Thoracic aorta (tissue), 2 donors: ENCODE measurements at places on chromosomes 3 and 15.

DNA sequence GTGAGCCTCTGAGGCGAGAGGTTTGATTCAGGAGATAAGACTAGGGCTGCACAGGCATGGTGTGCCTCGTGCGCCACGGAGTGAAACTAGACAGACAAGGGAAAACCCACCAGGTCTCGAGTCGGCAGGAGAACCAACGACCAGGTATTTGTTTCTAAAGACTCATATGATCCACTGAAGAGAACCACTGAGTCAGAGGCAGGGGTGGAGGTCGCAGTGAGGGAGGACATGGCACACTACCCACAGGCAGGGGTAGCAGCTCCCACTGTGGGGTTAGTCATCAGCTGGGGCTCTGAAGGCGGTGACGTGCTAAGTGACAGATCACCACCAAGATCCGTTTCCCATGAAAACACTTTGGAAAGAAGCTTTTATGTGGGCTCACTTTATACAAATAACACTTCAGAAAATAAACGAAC, 45.7 kb downstream of the CHSY1 start:
- no peak for DNase-seq

- no peak for DNase-seq
Measured at GRCh38 chr3:196156160-196156559, 55.0 kb downstream of the ZDHHC19 start.

GRCh38 chr3:72174040-72174439, 389.1 kb upstream of the PROK2 start:
- no peak for DNase-seq

DNA sequence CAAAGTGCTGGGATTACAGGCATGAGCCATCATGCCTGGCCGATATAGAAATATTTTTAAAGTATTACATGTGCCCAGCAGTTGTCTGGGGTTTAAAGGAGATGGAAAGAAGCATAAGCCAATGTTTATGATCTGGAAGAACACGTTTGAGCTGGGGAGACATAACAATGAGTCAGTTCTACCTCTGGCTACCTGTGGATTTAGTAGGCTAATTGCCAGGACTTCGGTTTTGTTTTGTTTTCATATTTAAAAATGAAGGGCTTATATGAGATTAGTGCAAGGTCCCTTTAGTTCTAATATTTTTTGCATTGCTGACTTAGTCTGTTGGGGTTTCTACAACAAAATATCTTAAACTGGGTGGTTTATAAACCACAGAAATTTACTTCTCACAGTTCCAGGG, 22.9 kb upstream of the TNFSF10 start:
- DNase-seq: no peak

GRCh38 chr3:169780742-169781141, 7.5 kb downstream of the MYNN start:
- DNase-seq: no peak

DNA sequence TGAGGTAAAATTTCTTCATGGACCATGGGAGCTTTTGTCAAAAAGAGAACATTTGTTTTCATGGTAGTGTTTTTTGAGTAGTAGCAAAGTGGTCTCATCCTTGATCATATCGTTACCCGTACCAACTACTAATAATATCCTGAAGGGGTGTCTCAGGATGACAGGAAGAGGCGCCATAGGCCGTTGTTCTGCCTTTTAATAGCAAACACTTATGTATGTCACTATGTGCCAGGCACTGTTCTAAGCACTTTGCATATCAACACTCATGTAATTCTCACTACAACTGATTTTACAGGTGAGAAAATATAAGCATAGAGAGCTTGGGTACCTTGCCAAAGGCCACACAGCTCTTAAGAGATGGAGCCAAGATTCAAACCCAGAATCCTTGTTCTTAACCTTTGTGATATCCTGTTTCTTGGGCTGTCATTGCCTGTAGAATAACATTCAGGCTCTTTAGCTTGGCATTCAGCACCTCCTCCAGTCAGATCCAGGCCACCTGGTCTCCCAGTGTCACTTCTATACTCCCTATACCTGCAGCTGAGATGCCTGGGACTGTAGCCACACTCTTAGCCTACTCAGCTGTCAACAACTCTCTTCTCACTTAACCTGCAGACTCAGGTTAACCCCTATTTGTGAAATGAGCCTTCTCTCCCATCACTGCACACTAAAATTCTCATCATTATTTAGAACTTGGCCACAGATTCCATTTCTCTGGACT, 113.7 kb downstream of the USP13 start:
- no peak for DNase-seq

GRCh38 chr3:112092496-112093179, 6.4 kb downstream of the C3orf52 start:
- DNase-seq: no peak

DNA sequence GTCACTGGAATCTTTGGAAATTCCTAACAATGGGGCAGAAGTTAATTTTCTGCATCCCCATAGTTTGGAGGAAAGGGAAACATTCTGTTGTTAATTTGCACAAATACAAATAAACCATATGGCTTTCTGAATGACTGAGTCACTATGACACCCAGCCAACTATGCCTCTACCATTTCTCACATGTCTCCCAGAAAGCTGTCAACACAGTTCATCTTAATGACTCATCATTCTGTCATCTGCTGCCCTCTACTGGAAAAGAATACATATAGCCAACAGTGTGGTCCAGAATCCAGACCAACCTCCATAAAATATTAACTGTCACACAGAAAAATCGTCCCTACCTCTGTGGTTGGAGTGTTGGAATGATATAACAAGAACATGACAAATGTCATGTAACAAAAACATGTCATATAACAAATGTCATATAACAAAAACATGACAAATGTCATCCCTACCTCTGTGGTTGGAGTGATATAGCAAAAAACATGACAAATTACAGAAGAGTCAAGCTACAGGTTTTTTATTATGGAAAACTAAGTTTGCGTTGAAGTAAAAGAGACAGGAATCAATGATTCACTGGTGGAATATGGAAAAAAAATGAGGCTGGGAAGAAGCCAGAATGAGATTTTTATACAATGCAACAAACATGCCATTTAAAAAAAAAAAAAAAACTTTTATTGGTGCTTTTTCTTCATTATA, 47.7 kb upstream of the GYG1 start:
- no peak for DNase-seq

GRCh38 chr15:39788800-39789565, 6.3 kb upstream of the FSIP1 start:
- no peak for DNase-seq

- no peak for DNase-seq
Measured at GRCh38 chr3:23590424-23591273, 215.1 kb upstream of the UBE2E1 start.

DNA sequence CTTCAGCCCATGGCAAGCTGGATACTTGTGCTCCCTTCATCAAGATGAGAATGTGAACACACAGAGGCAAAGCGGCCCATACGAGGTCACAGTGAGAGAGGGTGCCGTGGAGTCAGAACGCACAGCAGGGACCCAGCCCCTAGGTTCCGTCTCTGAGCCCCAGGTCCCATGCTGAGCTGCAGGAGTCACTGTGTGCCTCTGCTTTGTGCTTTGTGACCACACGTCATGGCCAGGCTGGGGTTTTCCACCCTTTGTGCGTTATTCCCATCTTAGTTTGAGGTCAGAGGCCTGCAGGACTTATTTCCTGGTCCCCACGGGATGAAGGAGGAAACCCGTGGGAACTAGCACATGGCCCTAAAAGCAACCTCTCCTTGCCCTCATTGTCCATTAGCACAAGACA, 140.3 kb downstream of the TJP1 start:
- no peak for DNase-seq

- DNase-seq: no peak
Measured at GRCh38 chr3:38059148-38059547, 20.1 kb downstream of the DLEC1 start.

DNA sequence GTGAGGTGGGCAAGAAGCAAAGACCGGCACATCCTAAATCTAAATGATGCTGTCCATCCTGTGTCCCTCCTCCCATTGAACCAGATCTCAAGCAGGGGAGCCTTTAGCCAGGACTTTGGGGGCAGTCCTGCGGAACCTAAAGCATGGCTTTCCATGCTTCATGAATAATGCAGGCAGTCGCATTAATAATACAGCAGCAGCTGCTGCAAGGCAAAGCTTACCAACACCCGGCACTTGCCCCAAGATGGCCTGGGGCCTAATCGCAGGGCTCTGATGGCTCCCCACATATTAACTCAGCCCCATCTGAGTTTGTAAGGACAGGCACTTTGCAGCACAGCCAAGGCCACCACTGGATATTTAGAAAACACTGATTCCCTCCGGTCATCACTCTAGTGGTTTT, 114.4 kb downstream of the NTRK3 start:
- no peak for DNase-seq

DNA sequence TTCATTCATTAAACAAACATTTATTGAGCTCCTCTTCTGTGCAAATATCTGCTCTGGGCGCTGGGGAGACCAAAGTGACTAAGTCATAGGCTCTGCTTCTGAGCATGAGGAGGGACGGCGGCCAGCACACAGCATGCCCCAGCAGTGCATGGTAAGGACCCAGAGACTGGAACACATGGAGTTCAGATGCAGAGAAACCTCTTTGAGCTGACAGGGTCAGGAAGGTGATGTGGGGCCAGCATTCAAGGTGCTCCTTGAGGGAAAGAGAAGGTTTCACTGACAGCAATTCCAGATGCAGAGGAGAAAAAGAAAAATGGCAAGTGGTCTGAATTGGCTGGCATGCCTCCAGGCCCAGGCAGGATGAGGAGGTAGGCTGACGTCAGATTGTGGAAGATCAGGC, 234.5 kb downstream of the UACA start:
- DNase-seq: no peak
